ENCODE measurements at places on chromosomes 1 and 21.

DNA sequence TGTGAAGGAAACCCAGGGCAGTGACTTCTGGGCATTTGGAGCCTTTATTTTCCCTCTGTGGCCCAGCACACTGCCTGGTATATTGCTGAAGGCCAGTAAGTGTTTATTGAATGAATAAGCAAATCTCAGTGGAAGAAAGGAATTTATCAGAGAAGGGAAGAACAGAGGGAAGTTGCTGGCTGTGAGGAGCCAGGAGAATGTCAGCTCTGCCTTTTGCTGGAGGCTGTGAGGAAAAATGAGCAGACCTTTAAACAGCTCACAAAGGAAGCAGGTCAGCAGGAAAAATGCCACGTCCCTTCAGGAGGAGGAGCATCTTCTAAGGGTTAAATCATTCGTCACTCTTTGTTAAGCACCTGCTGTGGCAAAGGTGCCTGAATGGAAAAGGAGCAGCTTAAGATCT, 75.9 kb downstream of the GIPC2 start:
- no peak for DNase-seq

GRCh38 chr1:115564201-115564600, 77.6 kb upstream of the VANGL1 start:
- no peak for DNase-seq

DNA sequence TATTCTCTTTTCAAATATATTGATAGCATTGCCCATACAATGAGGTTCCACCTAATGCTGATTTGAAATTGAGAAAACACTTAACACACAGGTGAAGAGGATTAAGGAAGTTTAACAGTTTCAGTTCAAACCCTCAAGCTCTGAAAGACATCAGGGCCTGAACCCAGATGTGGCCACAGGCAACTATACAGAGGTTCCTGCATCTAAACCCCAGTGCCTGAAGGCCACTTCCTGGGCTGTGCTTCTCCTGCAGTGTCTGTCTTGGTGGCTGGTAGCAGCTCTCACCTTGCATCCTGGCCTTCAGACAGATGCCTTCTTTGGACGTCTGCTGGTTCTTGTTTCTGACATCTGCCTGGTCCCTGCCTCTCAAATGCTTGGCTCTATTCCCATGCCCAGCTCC, 25.1 kb upstream of the NGF start:
- no peak for DNase-seq

GRCh38 chr1:198295971-198296370, 139.2 kb downstream of the NEK7 start:
- no peak for DNase-seq

DNA sequence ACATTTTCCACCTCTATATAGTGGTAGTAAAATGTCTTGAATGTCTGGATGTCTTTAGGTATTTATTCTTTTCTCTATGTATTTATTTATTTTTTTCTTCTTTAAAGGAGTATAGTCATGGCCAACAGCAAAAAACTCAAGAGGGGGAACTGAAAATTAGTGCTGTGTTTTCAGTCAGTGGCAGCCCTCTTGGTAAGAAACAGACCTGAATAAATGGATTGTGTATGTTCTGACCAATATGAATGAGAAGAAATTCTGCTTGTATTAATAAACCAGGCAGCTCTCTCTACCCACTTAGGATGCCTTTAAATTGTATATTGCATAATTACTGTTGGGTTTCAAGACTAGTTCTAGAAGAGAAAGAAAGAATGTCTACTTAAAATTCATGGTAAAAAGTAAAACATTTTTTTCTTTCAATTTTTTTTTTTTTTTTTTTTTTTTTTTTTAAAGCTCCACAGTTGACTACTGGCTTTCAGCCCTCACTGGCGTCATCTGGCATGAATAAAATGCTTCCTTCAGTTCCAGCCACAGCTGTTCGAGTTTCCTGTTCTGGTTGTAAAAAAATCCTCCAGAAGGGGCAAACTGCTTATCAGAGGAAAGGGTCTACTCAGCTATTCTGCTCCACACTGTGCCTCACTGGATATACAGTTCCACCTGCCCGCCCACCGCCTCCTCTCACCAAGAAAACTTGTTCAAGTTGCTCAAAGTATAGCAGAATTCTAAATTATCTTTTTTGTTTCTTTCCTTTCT, 101.6 kb downstream of the ZMYM4 start:
- DNase-seq = no peak

DNA sequence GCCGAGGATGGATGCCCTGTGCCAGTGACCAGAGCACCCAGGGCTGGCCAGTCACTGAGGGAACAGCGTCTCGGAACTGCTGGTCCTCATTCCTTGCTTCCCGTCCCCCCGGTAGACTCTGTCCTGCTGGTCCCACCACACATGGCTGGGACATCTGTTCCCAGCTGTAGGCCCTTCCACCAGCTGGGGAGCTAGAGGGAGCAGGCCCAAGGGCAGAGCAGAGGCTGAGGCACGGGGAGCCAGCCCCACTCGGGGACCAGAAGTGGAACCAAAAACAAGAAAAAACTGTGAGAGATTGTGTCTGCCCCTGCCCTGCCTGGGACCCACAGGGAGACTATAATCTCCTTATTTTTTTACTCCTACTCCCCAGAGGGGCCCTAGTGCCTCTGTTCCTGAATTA, 23.8 kb downstream of the ATP8B2 start:
- no peak for DNase-seq

GRCh38 chr1:150650193-150650592, 20.8 kb upstream of the ENSA start:
- no peak for DNase-seq

GRCh38 chr1:112342558-112342957, 53.5 kb upstream of the CTTNBP2NL start:
- DNase-seq = no peak

GRCh38 chr1:248923352-248924338, 17.6 kb downstream of the PGBD2 start:
- DNase-seq = no peak

DNA sequence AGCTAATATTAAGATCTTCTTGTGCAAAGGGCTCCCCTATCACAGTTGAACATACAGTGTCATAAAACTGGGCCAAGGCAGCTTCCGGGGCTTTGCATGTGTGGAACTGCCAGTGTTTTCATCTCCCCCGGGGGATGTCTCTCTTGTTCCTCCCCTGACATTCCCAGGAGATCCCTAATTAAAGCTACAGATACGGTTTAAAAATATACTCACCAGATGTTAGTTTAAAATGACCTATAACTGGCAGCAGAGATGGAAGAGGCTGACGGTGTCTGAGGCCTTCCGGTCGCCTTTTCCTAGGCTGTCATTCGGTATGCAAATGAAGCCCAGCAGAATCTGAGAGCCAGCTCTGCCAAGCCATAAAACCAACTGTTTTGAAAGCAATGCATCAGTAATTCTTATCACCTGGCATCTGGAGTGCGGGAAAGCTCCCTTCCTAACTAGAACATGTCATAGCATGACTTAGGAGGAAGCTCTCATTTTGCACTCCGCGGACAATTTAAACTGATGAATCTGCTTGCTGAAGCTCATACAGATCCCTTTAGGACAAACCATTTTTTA, 436.5 kb upstream of the VAMP3 start:
- no peak for DNase-seq

GRCh38 chr1:211324992-211325775, 1.4 kb upstream of the TRAF5 start:
- no peak for DNase-seq

DNA sequence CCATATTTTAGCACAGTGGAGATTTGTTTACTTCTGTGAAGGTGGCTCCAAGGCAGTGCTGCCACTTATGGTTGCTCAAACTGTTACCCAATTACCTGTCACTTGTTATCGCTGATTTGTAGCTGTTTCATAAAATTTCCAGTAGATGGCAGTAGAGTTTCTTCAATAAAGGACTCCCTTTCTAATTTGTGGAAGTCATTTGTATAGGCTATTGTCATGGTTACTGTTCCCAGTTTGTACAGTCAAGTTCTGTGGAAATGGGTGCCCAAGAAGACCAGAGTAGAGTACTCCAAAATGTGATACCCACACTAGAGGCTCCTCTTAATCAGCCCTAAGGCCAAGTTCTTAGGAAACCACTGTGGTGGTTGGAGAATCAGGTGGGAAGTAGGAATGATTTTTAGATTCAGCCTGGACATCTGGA, 186.1 kb downstream of the CLEC20A start:
- no peak for DNase-seq

GRCh38 chr1:6600410-6601048, 2.1 kb downstream of the KLHL21 start:
- DNase-seq = no peak

DNA sequence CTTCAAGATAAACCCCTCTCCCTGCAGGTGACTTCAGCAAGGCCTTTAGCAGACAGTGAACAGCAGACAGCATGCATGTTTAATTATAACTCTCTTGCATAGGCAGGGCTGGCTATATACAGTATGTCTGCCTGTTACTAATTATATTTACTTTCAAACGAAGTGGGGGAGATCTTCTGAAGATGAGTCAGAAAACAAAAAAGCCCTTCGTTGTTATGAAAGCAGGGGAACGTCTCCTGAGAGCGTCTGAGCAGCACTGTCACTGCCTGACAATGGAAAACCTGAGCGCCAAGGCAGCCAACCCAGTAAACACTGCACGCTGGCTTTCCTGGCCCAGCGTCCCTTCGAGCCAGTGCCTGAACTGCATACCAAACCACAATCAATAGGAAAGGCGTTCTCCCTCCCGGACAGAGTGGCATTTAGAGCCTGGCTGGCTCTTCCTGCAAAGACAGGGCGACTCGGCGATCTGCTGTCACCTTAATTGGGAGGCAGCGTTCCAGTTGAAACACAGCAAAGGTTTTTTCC, 54.1 kb downstream of the TOMM20 start:
- DNase-seq = peak; percentile 41

GRCh38 chr1:87117761-87118368, 203.4 kb downstream of the HS2ST1 start:
- no peak for DNase-seq

DNA sequence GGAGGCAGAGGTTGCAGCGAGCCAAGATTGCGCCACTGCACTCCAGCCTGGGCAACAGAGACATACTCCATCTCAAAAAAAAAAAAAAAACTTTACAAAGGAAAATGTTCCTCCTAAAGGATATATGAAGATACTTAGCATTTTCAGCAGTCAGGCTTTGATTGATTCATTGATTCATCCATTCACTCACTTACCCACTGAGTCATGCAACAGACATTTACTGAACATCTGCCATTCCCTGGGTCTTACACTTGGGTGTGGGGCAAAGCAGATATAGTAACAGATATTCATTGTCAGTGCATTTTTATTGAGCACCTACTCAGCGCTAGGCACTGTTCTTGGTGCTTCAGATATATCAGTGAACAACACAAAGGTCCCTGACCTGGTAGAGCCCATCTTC, 5.6 kb upstream of the LACTBL1 start:
- no peak for DNase-seq

GRCh38 chr1:59520827-59521418, 224.0 kb downstream of the FGGY start:
- no peak for DNase-seq

DNA sequence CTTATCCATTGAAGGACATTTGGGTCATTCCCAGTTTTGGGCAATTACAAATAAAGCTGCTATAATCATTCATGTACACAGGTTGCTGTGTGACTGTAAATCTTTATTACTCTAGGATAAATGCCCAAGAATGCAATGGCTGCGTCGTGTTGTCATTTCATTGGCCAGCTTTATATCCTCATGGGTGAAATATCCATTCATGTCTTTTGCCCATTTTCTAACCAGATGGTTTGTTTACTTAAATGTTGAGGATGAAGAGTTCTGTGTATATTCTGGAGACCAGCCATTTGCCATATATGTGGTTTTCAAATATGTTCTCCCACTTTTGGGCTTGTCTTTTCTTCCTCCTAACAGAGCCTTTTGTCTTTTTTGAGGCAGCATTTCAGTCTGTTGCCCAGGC, 25.3 kb downstream of the TRIM11 start:
- no peak for DNase-seq

DNA sequence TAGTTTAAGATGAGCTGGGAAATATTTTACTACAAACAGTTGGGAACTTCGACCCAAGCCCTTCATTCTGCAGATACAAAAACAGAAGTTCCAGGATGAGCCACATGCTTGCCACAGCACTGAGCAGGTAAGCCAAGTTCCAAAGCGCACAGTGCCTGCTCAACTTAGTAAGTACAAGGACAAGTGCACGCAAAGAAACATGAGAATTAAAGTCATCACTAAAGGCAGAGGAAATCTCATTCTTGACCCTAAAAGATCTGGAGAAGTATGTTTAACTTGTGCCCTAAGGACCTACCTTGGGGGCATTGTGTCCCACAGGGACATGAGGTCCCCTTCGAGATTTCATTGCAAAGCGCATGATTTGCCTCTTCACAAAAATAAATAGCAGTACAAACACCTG, 1.2 kb upstream of the UBAP2L start:
- DNase-seq = no peak

- DNase-seq = no peak
Observed at GRCh38 chr1:15248216-15248615, 1.2 kb downstream of the FHAD1 start.

DNA sequence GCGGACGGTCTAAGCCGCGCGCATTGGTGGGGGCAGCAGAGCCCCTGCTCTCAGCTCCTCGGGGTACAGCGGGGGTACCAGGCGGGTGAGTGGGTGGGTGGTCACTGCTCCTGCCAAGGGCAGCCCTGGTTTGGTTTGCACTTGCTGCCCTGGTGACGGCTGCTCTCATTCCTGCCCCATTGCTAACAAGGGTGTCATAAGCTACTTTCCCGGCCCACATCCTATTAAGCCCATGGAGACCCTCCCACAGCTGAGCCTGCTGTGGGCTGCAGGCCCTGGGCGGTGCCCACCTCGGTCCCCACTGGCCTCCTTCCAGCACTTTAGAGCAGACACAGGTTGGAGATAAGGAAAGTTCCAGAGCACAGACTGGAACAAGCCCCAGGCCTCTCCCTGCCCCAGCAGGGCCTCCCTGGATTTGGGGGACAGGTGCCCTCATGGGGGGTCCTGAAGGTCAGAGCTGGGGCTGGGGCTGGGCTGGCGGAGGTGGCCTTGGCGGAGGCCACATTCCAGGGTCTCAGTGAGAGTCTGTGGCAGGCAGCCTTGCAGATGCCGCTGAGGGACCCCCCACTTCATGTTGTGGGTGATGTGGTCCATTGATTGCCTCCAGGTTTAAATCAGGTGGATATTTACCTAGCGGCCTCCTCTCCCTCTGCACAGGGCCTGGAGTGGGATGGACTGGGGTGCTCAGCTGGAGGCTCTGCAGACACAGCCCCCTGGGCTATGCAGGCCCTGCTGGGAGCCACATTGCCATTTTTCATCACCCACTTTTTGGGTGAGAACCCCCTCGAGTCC, 27.0 kb downstream of the COL18A1 start:
- DNase-seq = no peak

All from stimulated activated CD4-positive, alpha-beta T cell treated with anti-CD3 and anti-CD28 coated beads, TNF-alpha, amount 100 ng/mL, for 4 hours (primary cell).